Lung (tissue), 17 donors: ENCODE measurements at places on chromosomes 11 and 22.
A peak's percentile ranks its signal among the peaks of the same experiment; 100 is the strongest.

- no peak for DNase-seq
Observed at GRCh38 chr11:117924631-117925170, 4.5 kb downstream of the TMPRSS13 start.

- DNase-seq: no peak
Observed at GRCh38 chr11:46905806-46906205, 12.5 kb downstream of the LRP4 start.

- no peak for DNase-seq
Observed at GRCh38 chr11:115920841-115921480, 416.7 kb upstream of the CADM1 start.

GRCh38 chr22:39214383-39215069 is 30.3 kb downstream of the PDGFB start:
- no peak for DNase-seq

DNA sequence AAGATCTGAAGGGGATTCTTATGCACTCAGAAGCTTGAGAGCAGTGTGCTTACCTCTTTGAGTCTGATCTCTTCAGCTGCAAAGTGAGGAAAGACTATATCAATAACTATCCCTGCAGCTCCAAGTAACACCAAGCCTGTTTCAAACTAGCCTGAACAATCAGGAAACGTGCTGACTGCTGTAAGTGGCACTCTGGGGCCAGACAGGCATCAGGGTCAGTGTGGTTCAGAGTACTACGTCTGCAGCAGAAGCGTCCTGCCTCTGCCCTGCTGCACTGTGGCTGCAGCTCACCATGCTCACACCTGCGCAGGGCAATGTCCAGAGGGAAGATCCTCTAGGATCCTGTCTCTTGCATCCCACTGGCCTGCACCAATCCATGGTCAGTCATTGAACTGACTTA is 25.5 kb upstream of the LINC01488 start:
- no peak for DNase-seq

DNA sequence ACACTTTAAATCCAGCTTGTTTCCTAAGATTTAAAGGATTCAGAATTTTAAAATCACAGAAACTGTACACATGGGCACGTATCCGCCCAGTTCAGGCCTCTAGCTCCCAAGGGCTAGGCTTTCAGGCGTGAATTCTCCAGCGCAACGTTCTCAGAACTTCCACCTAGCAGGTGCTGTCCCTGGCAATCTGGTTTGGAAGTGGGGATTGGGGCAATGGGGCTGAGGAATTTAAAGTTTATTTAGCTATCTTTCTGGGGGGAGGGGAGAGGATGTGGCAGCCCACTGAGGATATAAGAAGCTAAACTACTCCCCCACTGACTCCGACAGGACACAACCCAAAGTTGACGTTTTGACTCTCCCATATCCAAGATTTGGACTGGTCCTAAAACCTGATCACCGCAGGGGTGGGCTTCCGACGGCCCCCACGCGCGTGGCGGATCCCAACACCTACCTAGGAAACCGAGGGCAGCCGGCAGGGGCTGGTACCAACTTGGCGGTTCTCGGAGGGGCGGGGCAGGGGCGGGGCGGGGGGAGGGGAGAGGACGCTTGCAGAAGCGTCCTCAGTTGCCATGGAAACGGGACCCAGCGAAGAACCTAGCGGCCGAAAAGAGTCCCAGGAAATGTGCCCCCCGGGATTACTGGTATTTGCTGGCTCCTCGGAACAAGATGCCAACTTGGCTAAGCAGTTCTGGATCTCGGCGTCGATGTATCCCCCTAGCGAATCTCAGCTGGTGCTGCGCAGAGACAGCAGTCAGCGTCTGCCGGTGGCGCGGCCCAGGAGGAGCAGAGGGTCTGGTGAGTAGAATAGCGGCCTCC is at the start of gene HOATZ:
Gene HOATZ, plus strand, starts transcription at position 563 of the 816 bp plus-strand sequence. Its CDS starts 7 bp downstream, at position 570.
- peak; percentile 45 for DNase-seq

- DNase-seq: no peak
Observed at GRCh38 chr22:44196731-44197131, 16.0 kb downstream of the PARVG start.

GRCh38 chr11:84471501-84471900 is 1155.6 kb downstream of the DLG2 start:
- DNase-seq: no peak

GRCh38 chr11:8503910-8504364 is 90.1 kb downstream of the STK33 start:
- no peak for DNase-seq

- peak; percentile 39 for DNase-seq
Observed at GRCh38 chr11:121467965-121468364, 15.2 kb upstream of the SORL1-AS1 start.

DNA sequence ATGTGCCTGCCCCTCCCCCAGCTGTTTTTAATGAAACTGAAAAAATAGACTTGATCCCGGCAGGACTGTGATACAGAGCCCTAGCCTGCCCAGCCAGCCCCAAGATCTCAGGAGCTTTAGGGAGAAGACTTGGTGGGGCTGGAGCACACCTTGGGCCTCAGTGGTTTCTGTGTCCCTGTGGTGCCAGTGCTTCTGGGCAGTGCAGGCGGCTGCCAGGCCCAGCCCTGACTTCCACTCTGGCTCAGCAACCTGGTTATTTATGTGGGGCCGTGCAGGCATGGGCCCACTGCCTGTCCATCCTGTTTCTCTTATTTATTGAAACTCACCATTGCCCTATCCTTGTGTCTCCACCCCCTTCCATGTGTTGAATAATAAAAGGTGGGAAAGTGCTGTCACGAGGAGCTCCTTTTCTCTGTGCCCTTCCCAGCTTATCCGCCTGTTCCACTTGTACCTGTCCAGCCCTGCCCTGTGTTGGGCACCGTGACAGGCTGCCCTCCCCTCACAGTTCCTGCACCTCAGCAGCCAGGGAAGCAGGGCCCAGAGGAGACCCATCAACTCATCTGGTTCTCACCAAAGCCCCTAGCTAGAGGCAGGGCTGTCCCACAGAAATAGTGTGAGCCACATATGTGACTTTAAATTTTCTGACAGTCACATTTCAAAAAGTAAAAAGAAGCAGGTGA is 20.2 kb downstream of the RELT start:
- no peak for DNase-seq

GRCh38 chr22:44693756-44694155 is 8.2 kb upstream of the PRR5 start:
- DNase-seq: no peak

DNA sequence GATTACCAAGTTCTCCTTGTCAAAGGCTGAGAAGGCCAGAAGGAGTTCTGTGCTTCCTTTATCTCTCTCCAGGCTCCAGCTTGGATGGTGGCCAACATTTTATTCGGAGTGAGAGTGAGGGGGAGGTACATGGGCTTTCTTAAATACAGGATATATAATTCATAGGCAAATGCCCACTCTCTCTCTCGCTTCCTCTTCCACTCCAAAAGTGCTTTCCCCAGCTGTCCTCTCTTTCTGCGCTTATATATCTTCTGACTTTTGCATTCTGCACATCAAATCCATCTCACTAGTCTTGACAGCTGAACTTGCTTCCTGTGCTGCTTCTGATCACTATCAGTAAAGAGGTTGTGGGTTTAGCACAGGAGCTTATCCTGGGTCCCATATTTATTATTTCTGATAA is 125.4 kb upstream of the ARHGAP20 start:
- DNase-seq: peak; percentile 74

GRCh38 chr11:33387581-33387980 is 130.4 kb downstream of the HIPK3 start:
- no peak for DNase-seq

GRCh38 chr22:17403906-17404305 is 34.6 kb downstream of the CECR2 start:
- peak; percentile 51 for DNase-seq

- no peak for DNase-seq
Observed at GRCh38 chr22:48796310-48797015, 1031.2 kb downstream of the BRD1 start.

- DNase-seq: peak; percentile 81
Observed at GRCh38 chr11:123560006-123560405, 94.4 kb downstream of the SCN3B start.

DNA sequence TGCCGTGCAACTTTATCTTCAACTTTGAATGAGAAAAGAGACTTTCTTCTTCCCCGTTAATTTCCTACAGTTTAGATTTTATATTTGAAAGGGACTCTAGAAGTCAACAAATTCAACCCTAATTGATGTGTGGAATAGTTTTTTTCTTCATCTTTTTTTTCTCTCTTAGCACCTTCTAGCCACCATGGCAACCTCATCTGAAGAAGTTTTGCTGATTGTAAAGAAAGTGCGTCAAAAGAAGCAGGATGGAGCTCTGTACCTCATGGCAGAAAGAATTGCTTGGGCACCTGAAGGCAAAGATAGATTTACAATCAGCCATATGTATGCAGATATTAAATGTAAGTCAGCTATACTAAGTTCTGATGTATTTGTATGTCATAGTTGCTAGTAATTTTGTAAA is 10.5 kb downstream of the GTF2H1 start:
- no peak for DNase-seq

GRCh38 chr11:75373201-75373600 is 21.7 kb upstream of the ARRB1 start:
- DNase-seq: no peak

DNA sequence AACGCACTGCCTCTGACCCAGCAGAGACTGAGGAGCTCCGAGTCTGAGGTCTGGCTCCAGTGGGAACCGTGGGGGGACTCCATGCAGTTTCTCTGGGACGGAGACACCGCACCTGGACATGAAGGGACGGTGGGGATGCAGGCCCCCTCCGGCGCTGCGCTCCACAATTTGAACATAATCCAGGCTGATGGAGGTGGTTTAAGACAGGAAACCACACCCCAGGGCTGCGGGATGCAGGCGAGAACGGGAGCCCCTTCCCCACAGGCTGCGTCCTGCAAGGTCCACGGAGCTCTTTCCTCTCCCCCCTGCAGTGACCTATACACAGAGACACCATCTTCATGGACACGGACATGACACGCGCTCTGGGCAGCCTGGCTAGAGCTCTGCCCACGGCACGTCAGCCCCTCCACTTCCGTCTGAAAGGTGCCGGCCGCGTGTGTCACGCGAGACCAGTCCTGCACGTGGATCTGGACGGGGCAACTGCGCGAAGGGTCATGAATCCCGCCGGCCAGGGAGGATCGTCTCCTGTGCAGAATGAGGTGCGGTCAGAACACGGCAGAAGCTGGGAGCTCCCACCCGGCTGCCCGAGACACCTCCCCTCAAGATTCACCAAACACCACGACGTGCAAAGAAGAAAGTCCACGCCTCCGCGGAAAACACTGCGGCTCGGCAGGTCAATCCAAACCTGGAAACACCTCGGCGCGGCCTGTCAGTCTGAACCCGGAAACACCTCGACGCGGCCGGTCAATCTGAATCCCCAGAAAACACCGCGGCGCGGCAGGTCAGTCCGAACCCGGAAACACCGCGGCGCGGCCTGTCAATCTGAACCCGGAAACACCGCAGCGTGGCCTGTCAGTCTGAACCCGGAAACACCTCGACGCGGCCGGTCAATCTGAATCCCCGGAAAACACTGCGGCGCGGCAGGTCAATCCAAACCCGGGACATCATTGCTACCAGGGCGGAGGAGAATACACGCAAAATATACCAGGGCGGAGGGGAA is 212.4 kb downstream of the BRD1 start:
- no peak for DNase-seq

- DNase-seq: no peak
Observed at GRCh38 chr11:59800390-59801025, 10.1 kb downstream of the MRPL16 start.

DNA sequence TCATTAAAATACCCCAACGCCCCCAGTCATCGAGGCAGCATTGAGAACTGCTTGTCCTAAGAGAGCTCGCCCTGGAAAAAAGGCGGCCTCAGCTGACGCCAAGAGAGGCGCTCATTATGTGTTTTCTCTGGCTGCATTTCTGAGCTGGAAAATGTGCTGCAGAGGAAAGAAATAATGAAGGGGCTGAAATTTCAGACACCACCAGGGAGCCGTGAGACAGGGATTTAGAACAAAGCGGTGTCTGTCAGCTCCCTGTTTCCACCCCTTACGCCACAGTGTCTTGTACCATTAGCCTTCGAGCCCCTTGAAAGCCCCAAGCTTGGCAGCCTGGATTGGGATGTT is 14.4 kb downstream of the USH1C start:
- DNase-seq: peak; percentile 18

- no peak for DNase-seq
Observed at GRCh38 chr11:28704801-28705200, 596.6 kb downstream of the METTL15 start.

- DNase-seq: no peak
Observed at GRCh38 chr11:102656528-102656927, 31.4 kb upstream of the MMP20 start.

DNA sequence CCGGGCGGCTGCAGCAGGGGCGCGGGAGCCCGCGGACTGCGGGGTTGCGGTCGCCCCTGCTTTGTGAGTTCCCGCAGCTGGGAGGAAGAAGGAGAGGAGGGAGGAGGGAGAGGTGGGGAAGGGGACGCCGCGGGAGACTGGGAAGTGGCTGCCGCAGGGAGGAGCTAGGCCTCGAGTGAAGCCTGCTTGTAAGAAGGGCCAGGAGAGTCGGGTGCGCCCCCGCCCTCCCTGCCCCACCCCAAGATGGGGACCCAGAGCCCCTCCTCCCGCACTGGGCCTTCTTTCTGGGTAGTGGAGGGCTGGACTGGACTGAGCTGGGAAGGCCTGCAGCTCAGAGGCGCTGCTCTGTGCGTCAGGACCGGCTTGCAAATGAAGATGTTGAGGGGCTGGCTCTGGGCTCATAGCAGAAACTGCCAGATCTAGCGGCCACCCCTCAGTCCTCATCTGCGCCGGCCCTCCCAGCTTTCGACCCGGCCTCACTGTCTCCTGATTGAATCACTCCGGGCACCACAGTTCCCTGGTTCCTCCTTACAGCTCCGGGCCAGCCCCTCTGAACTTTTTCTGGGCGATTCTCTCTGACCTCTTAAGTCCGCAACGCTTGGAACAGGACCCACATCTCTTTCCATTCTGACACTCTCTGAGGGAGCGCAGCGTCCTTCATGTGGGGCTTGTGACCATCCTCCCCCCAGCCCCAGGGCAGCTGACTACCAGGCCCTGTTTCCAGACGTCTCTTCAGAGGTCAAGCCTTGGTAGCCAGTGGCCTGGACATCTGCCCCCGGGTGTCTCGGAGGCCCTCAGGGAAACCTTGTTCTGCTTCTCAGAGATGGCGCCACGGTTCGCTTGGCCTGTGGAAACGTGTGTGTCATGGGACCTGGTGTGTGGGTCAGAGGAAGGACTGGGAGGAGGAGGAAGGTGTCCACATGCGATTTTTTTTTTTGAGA is 21.9 kb downstream of the SERPINH1 start:
- DNase-seq: peak; percentile 93

GRCh38 chr22:36197065-36197440 is 4.6 kb downstream of the APOL4 start:
- peak; percentile 69 for DNase-seq

DNA sequence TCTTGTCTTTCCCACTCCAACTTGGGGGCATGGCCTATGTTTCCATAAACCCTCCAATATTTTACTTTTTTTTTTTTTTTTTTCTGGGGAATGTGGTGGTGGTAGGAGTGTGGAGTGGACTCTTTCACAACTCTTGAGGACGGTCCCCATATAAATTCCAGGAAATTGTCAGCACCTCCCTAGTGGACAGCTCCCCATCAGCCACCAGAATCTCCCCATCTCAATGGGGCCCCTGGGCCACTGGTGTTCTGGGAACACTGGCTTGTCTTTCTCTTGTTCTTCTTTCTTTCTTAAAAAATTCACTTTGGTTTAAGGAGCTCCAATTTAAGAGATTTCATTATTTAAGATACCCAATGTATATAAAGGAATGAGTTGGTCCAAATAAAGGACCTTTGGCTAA is 74.1 kb downstream of the ADM start:
- peak; percentile 39 for DNase-seq
